ENCODE measurements at places on chromosomes 5 and 9.

DNA sequence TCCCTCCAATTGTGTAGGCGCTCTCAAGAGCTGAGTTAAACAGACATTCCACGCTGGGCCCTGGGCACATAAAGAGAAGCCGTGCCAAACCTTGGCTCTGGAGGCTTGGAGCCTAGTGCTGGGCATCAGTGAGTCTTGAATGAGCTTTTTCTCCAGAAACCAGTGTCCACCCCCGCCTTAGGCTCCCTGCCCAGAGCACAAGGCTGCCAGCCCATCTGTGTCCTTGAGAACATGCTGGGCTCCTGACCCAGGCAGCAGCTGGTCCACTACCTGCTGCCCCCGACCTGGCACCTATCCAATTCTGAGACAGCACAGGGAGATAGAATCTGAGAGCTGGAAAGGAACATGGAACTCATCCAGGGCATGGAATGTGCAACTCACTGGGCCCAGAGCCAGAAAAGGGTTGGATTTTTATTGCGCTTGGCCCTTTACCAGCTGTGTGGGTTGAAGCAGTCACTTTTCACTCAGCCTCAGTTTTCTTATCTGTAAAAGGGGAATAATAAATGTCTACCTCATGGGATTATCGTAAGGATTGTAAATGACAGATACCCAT, 92.4 kb upstream of the CPLX2 start:
- DNase-seq, result no peak

- no peak for DNase-seq
Measured at GRCh38 chr5:100890461-100891008, 12.5 kb downstream of the ST8SIA4 start.

GRCh38 chr5:147636729-147636984, 126.8 kb upstream of the DPYSL3 start:
- DNase-seq, result no peak

GRCh38 chr9:68513385-68513784, 27.3 kb downstream of the TMEM252 start:
- DNase-seq, result no peak

DNA sequence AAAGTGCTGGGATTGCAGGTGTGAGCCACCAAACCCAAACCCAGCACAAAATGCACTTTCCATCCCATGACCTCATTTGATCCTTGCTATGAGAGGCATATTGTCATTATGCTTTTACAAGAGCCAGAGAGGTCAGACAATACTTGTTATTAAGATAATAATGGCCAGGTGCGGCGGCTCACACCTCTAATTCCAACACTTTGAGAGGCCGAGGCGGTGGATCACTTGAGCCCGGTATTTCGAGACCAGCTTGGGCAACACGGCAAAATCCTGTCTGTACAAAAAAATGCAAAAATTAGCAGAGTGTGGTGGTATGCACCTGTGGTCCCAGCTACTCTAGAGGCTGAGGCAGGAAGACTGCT, 55.9 kb upstream of the IL17B start:
- no peak for DNase-seq

Measured in naive thymus-derived CD4-positive, alpha-beta T cell (primary cell).